ENCODE measurements at places on chromosomes 3 and 15. TPM values are rescaled to one million over a fixed set of nuclear protein-coding genes. Genes with fewer than 3 reads are reported as not detected.
A peak's percentile ranks its signal among the peaks of the same experiment; 100 is the strongest.

DNA sequence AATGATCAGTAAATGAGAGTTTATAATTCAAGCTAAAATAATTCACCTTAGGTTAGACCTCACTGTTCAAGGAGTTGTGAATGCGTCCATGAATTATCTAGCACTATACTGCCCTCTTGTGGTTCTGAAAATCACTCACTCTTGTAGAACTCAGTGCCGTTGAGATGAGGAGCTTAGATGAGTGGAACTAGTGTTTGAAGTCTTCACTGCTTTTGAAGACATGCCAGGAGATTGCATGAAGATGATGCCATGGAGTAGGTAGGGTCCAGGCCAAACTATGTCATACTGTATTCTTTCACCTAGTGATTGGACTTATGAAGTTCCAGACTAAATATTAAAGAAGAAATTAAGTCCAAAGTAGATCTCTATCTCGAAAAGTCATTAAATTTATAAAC is 28.8 kb downstream of the LYSMD4 start:
- DNase-seq, result no peak

DNA sequence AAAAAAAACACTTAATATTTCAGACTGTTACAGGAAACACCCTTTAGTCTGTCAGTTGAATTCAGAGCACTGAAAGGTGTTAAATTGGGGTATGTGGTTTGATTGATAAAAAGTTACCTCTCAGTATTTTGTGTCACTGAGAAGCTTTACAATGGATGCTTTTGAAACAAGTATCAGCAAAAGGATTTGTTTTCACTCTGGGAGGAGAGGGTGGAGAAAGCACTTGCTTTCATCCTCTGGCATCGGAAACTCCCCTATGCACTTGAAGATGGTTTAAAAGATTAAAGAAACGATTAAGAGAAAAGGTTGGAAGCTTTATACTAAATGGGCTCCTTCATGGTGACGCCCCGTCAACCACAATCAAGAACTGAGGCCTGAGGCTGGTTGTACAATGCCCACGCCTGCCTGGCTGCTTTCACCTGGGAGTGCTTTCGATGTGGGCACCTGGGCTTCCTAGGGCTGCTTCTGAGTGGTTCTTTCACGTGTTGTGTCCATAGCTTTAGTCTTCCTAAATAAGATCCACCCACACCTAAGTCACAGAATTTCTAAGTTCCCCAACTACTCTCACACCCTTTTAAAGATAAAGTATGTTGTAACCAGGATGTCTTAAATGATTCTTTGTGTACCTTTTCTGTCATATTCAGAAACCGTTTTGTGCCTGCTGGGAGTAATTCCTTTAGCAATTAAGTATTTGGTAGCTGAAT is 17.9 kb downstream of the TMEM43 start:
- DNase-seq, result peak; percentile 41

Gene CGNL1
- 42.9 TPM for total RNA-seq

Gene ATRIP
- total RNA-seq, result 3.3 TPM

Gene MAP6D1
- total RNA-seq, result 0.65 TPM

Gene GPR62
- total RNA-seq, result not detected

Gene KLHL6
- total RNA-seq, result 0.65 TPM
